WTC11 (cell line): ENCODE measurements at places on chromosomes 16 and 17.

DNA sequence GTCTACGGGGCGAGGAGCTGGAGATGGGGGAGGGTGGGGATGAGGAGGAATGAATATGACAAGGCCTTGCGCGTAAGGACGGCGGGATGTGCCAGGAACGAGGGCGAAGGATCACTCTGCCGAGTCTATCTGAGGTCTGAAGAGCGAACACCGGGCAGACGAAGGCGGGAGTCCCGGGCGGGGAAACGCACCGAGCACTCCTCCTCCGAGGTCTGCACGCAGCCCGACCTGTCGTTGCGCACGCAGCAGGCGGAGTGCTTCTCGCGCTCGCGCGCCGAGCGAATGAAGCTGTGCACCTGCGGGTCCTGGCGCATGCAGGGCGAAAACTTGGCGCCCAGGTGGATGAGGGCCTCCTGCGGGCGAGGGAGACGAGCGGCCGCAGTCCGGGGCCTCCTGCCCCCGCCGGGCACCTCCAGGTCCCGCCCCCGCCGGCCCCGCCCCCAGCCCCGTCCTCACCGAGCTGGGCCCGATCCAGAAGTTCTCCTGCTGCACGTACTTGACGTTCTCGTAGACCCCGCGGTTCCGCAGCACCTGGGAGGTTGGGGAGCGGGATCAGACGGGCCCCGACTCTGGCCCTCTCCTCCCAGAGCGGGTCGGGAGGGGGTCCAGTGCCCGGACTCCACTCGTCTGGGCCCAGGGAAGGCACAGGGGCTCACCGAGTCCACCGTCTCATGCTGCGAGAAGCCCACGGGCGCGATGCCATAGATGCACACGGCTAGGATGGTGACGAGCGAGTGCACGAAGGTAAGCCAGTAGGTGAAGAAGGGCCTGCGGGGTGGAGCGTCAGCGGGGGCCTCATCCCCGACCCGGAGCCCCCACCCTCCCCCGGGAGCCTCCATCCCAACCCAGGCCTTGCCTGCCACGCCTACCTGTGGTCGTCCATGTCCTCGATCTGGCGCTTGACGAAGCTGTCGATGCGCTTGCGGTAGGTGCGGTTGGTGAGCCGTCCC is 7.6 kb downstream of the SNRNP25 start:
- H3K4me1 ChIP-seq, result 0 out of 2 replicates have a peak, but pooled peaks cover 2% of the 10 kb centered on the region
- H3K27me3 ChIP-seq, result no peaks in the 10 kb centered on the region
- DNase-seq, result no peak
- no peak overlapping the region for H3K4me3 ChIP-seq
- H3K36me3 ChIP-seq, result peaks cover 44% of the 10 kb centered on the region
- peak overlapping the region; percentile 45; the same call in 1 of the 2 replicates for H3K27ac ChIP-seq

GRCh38 chr17:66949501-66949900 is 15.0 kb upstream of the CACNG4 start:
- peaks cover 13% of the 10 kb centered on the region for H3K36me3 ChIP-seq
- H3K27me3 ChIP-seq, result no peaks in the 10 kb centered on the region; the same call in 1 of the 2 replicates
- peaks cover 36% of the 10 kb centered on the region for H3K4me1 ChIP-seq
- no peak for DNase-seq
- H3K27ac ChIP-seq, result no peak overlapping the region
- H3K4me3 ChIP-seq, result no peak overlapping the region

GRCh38 chr17:80969030-80969673 is 22.5 kb upstream of the CHMP6 start:
- no peaks in the 10 kb centered on the region; the same call in 1 of the 2 replicates for H3K36me3 ChIP-seq
- H3K4me3 ChIP-seq, result no peak overlapping the region
- no peaks in the 10 kb centered on the region for H3K27me3 ChIP-seq
- no peak for DNase-seq
- H3K27ac ChIP-seq, result no peak overlapping the region

- no peak overlapping the region for H3K4me3 ChIP-seq
- no peak overlapping the region; the same call in 1 of the 2 replicates for H3K27ac ChIP-seq
- no peaks in the 10 kb centered on the region for H3K36me3 ChIP-seq
- no peaks in the 10 kb centered on the region for H3K27me3 ChIP-seq
Measured at GRCh38 chr17:48871551-48872351, 20.8 kb upstream of the ATP5MC1 start.

DNA sequence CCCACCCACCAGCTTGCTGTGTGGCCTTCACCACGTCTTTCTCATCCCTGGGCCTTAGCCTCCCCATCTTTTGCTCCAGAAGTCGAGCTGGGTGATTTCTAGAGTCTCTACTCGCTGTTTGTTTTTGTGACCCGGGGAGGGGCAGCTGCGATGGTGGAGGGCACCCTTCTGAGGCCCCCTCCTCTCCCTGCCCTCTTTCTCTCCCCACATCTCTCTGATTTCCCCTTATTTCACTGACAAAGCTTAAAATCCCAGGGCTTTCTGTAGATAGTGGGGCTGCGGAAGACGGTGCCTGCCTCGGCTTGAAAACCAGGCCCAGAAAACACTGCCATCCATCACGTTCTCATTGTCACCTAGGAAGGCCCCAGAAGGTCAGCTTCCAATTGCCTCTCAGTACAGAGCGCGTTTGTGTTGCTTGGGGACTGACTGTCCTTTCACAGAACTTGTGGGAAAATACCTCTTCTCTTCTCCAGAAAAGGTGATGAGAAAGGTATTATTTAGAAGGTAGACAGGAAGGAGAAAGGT is 95.1 kb downstream of the NTN1 start:
- H3K27ac ChIP-seq, result no peak overlapping the region
- no peaks in the 10 kb centered on the region for H3K36me3 ChIP-seq
- peaks cover 28% of the 10 kb centered on the region for H3K4me1 ChIP-seq
- peak overlapping the region; percentile 30 for H3K4me3 ChIP-seq
- H3K27me3 ChIP-seq, result peaks cover 19% of the 10 kb centered on the region
